ENCODE measurements at places on chromosomes 13 and 19. TPM values are rescaled to one million over a fixed set of nuclear protein-coding genes. Genes with fewer than 3 reads are reported as not detected.

DNA sequence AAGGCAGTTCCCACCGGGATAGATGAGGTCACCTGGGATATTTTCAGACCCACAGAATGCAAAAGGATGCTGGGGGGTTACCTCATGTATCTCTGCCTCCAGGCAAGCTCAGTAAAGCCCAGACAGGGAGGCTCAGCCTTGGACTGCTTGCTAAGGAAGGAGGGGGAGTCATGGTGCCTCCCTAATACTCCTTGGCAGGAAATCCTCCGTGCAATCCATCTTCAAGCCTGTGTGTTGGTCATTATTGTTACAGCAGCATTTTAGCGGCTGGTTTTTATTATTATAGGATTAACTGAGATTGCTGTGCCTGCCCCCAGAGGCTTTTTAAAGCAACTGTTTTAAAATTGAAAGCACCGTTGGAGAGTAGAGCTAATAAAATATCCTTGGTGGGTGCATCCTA lies 188.5 kb upstream of the UBL3 start:
- DNase-seq: no peak

- no peak for DNase-seq
These were observed 635.4 kb upstream of the ARGLU1 start for GRCh38 chr13:107203146-107203847.

- no peak for DNase-seq
These were observed 9.0 kb upstream of the USP29 start for GRCh38 chr19:57110592-57111328.

DNA sequence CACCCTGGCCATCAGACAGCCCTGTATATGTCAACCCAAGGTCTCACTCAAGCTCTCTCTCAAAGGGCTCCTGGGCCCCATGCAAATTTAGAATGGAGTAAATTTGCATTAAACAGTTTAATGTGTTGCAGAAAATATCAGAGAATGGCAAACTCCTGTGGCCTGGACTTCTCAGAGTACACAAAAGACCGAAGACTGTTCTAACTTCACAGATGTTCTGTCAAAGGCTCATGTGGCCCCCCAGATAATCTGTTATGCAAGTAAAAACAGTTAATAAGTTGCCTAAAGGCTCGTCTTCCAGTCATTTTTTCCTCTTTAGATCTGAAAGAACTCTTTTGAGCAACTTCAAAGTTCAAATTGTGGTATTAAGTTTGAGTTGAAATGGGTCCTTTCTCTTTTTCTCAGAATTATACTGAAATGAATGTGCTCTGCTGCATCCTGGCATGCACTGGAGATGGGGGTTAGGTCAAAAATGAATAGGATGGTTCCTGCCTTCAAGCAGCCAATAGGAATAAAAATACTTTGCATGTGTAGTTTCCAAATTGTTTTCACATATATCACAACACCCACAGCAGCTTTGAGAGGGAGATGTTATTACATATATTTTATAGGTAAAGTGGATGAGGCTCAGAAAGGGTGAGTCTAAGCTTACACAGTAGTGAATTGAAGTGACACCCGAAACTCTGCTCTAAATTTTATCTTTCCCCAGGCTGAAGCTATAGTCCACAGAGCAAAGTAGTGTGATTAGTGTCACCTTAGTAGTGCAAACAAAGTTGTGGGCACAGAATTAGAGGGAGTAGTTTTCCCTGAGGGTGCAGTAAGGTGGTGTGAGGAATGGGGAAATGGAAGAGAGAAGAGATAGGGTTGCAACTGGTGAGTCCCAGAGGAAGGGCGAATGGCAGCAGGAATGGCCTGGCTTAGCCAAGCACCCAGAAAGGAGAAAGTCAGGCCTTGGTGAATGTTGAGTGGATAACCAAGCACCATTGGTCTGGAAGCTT lies 205.0 kb upstream of the RFC3 start:
- no peak for DNase-seq

- no peak for DNase-seq
These were observed 292.3 kb upstream of the SPRY2 start for GRCh38 chr13:80633251-80633650.

DNA sequence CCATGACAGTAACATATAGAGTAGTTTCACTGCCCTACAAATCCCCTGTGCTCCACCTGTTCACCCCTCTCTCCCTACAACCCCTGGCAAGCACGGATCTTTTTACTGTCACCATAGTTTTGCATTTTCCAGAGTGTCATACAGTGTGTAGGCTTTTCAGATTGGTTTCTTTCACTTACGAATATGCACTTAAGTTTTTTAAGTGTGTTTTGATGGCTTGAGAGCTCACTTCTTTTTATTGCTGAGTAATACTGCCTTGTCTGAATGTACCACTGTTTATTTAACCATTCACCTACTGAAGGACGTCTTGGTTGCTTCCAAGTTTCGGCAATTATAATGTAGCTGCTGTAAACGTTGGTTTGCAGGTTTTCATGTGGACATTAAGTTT lies 175.1 kb downstream of the ITGBL1 start:
- no peak for DNase-seq

- DNase-seq: no peak
These were observed 1707.6 kb upstream of the SLC10A2 start for GRCh38 chr13:104773775-104774174.

- peak; percentile 20 for DNase-seq
These were observed 66.6 kb downstream of the GADD45B start for GRCh38 chr19:2542341-2543069.

DNA sequence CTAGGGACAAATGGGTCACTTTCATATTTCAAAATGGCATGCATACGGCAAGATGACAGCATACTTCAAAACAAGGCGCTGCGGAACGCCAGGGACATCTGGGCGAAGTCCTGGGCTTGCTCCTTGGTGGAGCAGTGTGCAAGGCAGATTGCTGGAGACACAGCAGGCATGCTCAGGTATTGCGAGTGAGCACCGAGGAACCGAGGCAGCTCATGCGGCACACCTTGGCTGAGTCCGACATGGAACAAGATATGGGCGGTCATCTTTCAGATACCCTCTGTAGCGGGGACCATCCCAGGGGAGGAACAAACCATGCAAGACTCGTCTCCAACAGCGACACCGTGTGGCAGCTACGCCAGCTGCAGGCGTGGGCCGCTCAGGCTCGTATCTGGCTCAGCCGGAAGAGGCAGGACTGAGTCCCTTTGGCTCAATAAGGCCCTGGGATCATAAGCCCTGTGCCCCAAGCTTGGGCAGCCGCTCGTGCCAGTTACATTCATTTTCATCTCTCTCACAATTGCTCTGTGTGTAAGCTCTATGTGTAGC lies 112.4 kb downstream of the NUFIP1 start:
- no peak for DNase-seq

DNA sequence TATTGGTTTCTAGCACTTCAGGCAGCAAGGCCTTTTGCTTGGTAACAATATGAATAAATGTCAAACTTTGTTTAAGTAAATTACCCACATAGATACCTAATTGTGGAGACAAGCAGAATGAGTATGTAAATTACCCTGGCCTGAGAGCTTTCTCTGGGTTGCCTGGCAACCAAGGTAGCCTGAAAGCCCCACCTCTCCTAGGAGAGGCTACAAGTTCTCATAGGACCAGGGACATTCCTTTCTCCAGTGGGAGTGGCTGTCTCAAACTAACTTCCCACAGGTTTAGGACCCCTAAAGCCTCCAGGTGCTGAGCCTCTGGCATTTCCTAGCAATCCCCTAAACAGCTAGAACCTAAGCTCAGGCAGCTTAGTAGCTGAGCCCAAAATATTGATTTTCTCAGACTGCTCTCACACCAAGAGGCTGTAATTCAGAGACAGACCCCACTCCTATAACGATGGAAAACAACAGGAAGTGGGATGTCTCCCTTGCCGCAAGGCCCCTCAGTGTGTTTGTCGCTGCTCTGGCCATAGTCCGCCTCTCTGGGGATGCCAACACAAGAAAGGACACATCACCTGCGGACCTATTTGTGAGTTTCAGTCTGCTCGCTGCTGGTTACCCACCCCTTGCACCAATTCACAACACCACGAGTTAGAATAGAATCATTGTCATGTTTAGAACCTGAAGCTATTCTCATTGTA lies 207.3 kb downstream of the DLEU7 start:
- no peak for DNase-seq

GRCh38 chr13:43732726-43733125 lies 54.0 kb downstream of the ENOX1 start:
- DNase-seq: no peak

GRCh38 chr19:49324801-49325576 lies at the start of gene SLC6A16:
Gene SLC6A16 (minus strand): TSS chr19:49325191. CDS start chr19:49311347, 13,844 bp downstream.
- DNase-seq: no peak

GRCh38 chr19:17127671-17128070 lies 52.1 kb downstream of the MYO9B start:
- no peak for DNase-seq

GRCh38 chr19:5563008-5563431 lies 4.7 kb downstream of the TINCR start:
- DNase-seq: no peak

GRCh38 chr19:43664018-43664417 lies 6.0 kb downstream of the PLAUR start:
- DNase-seq: no peak

- DNase-seq: peak; percentile 66
These were observed 4.2 kb upstream of the ZSCAN4 start for GRCh38 chr19:57664269-57665127.

GRCh38 chr13:33263484-33263883 lies 22.1 kb downstream of the STARD13 start:
- no peak for DNase-seq

- DNase-seq: no peak
These were observed 123.2 kb upstream of the SPACA7 start for GRCh38 chr13:112252804-112253590.

- peak; percentile 16 for DNase-seq
These were observed 478 bp downstream of the LMO7 start for GRCh38 chr13:75636436-75637180.

GRCh38 chr13:93700115-93700514 lies 473.5 kb downstream of the GPC6 start:
- DNase-seq: no peak

DNA sequence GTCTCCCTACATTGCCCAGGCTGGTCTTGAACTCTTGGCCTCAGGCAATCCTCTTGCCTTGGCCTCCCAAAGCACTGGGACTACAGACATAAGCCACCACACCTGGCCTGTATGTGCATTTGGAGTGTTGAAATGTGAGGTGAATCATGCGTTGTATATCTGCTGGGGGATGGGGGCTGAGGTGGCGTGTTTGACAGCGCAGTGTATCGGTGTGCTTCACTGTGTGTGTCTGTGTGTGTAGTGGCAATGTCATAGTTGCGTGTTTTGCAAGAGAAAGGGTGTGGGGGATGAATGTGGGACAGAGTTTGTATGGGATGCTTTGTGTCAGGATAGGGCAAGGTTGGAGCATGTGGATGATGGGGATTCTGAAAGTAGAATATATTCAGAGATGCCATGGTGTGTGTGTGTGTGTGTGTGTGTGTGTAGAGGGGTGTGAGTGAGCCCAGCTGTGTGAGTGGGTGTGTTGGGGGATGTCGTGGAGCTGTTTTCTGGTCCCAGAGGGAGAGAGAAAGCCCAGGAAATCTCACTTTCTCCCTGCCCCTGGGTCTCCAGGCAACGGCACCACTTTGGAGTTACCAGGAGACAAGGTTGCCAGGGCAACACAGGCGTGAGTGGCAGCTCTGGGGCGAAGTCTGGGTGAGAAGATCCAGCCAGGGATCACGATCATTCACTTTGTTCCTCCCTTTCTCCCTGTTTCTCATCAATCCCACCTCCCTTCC lies 1.1 kb upstream of the SWSAP1 start:
- DNase-seq: no peak

DNA sequence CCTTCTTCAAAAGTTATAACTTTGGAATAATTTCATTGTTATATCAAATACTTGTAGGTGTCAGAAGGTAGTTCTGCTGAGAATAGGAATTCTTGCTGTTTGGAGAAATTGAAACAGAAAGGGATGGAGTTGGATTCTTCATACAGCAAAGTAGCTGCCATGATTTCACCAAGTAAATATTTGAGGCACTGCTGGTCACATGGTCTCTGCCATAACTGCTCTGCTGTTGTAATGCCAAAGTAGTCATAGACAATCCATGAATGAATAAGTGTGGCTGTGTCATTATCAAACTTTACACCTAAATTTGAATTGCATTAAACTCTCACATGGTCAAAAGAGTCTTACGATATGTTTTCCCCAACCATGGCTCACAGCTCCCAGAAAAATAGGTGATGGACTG lies 308.6 kb downstream of the GPC6 start:
- DNase-seq: no peak

DNA sequence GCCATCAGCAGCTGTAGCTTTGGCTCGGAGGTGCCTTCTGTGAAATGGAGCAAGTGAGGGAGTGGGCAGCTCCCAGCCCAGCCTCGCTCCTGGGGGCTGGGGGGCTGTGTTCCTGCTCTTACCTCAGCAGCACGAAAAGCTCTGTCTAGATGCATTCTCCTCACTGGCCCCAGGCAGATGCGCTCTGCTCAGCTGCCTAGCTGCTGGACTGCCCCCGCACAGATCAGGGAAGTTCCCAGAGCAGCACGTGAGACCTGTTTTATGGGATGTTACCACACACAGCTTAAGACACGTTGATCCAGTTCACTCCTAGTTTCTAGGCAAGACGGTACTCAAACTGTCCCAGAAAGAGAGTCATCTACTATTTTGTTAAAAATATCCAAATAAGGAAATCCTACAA lies 13.6 kb downstream of the LCP1 start:
- DNase-seq: no peak

GRCh38 chr19:15421721-15422260 lies 3.0 kb upstream of the AKAP8L start:
- DNase-seq: peak; percentile 67

GRCh38 chr13:113897161-113897560 lies 33.3 kb upstream of the GAS6 start:
- no peak for DNase-seq

GRCh38 chr13:113746143-113746525 lies 12.9 kb upstream of the TMEM255B start:
- no peak for DNase-seq

GRCh38 chr19:11100049-11100448 lies 10.8 kb downstream of the LDLR start:
- no peak for DNase-seq

GRCh38 chr19:30743011-30743410 lies 370.8 kb downstream of the ZNF536 start:
- DNase-seq: no peak

GRCh38 chr19:17671906-17672305 lies 16.2 kb downstream of the UNC13A start:
- no peak for DNase-seq

- no peak for DNase-seq
These were observed 361.5 kb downstream of the OXGR1 start for GRCh38 chr13:96632536-96633320.

GRCh38 chr13:84940167-84940566 lies 859.1 kb downstream of the SLITRK6 start:
- no peak for DNase-seq

Gene DACH1
- total RNA-seq: 3.4 TPM

Gene CGB8
- total RNA-seq: not detected

Gene AZU1
- not detected for total RNA-seq

Gene GAS6
- total RNA-seq: 186 TPM

Gene ZNF333
- 6.5 TPM for total RNA-seq

Gene CEACAM20
- total RNA-seq: not detected

Gene TEX101
- total RNA-seq: not detected

Gene DENND1C
- total RNA-seq: 1.2 TPM

Gene ADGRE3
- total RNA-seq: not detected

Gene ZNF296
- not detected for total RNA-seq

Gene POMP
- 101 TPM for total RNA-seq

Gene LILRB3
- 4.7 TPM for total RNA-seq

Measured in left ventricle myocardium inferior (tissue), 1 donor.